Astrocyte of the hippocampus (primary cell): ENCODE measurements at places on chromosomes 2 and 18.

DNA sequence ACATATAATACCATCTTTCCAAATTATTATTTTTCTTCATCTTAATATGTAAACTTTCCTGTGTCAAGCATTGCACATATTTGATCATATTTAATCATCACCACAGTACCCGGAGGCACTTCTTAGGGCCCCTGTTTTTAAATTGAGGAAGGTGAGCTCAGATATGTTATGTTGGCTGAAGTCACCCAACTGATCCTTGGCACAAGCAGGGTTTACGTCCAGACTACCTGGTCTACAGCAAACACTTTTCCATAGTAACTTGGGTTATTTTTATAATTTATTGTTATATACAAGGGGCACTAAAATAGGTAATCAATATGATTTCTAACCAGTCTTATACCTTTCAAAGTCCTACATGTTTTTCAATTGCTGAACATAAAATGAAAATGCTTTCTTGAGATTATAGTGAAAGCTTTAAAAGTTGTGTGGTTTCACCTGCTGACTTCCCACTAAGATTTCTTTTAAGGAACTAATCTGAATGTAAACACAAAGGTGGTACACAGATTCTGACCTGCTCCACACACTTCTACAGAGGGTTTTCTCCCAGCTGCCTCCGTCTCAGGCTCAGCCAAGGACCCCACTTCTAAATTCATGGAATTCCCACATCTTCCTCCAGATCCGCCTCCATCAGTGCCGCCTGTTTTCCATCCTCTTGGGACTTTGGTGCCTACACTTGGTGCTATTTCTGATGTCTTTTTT is 52.2 kb downstream of the SH3YL1 start:
- DNase-seq: no peak

GRCh38 chr2:135820003-135820618 is 16.9 kb downstream of the LCT start:
- DNase-seq: peak; percentile 67

DNA sequence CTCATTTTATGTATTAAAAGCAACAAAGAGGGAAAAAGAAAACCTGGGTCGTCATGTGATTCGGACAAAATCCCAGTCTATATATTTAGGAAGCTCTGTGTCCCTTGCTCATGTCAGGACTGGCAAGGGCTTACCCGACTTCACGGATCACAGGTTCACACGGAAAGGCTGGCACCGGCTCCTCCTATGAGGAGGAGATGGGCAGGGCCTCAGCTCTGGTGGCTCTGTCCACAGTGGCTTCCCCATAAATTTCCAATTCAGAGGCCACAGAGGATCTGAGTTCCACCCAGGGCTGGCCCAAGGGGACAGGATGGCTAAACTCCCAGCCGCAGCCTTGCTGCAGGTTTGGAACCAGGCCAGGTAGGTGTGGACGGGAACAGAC is 186.8 kb downstream of the BCL2 start:
- no peak for DNase-seq

GRCh38 chr2:195758846-195759245 is 101.8 kb downstream of the SLC39A10 start:
- DNase-seq: no peak

GRCh38 chr2:3108710-3109702 is 268.6 kb downstream of the EIPR1 start:
- DNase-seq: no peak

- DNase-seq: no peak
Measured at GRCh38 chr2:212958757-212959295, 192.6 kb downstream of the IKZF2 start.

GRCh38 chr2:45477546-45477945 is 133.5 kb downstream of the SRBD1 start:
- DNase-seq: no peak

DNA sequence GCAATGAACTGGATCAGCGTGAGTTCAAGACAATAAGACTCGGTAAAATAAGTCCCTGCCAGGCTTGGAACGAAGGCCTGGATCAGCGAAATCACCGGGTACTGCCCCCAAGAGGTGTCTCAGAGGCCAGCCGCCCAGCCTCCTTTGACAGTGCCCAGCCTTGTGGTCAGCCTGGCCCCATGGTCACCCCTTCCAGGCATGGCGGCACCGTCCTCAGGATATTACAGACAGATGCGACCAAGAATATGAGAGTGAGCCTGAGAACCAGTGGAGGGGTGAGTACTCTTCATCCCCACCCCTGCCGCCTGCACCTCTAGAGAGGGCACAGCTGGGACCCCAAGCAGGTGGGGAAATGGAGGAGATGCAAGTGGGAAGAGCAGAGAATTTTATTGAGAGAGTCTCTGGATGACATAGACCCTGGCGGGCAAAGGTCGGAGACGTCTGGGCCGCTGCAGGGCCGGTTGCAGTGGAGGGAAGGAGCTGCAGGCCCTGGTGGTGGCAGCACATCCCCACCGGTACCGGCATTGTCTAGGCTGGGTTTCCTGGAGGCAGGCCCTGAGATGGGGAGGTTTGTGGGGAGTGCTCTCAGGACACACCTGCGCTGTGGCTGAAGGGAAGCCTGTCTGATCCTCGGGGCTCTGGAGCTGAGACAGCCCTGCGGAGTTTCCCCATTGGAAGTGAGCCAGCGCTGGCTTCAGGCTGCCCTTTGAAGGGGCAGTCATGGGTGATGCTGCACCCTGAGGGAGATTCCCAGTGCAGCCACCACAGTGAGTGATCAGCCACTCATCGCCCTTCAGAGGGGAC is 190.0 kb downstream of the SEPTIN10 start:
- DNase-seq: peak; percentile 52

DNA sequence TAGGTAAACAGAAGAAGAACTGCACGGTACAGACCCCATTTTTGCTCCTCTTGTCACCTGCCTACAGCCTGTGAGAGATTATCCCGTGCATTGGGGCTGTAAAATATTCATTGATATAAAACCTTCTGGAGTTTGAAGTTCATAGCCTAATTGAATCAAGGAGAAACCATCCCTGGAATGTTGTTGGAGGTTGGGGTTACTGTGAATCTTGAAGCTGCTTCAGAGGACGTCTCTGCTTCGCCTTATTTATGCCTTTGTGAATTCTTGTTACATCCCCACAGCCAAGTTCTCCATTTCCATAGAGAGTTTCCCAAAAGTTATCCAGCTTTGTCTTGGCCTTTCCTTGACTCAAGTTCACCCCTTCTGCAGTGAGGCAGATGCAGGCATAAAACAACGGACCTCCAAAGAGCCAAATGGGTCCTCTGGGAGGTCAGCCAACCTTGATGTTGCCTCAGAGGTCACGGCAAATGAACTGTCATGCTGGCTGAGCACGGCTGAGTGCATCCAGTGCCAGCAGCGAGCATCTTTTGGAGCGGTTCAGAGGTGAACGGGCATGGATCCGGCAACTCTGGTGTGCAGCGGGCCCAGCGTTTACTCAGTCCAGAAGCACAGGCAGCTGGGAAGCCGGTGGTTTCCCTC is 317.6 kb downstream of the PRKCE start:
- peak; percentile 31 for DNase-seq

- no peak for DNase-seq
Measured at GRCh38 chr2:39715822-39716221, 50.1 kb downstream of the TMEM178A start.

DNA sequence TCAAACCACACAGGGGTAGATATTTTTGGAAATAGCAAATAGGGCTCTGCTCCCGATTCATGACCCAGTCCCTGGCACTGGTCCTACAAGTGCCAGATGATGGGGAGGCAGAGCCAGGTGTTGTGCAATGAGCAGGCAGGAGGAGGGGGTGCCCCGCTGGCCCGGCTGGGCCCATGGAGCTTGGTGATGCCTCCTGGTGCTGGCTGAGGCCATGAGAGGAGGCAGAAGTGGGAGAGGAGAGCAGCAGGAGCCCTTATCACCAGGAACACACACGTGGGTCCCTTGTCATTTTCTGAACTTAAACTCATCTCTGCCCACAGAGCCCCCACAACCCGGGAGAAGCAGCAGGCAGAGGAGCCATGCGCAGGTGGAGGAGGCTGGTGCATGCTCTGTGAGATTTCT is 90.5 kb upstream of the MAPK4 start:
- no peak for DNase-seq

- DNase-seq: peak; percentile 62
Measured at GRCh38 chr2:160229591-160229990, 29.5 kb upstream of the ITGB6 start.

GRCh38 chr2:240426845-240427721 is 8.4 kb upstream of the GPC1 start:
- no peak for DNase-seq

DNA sequence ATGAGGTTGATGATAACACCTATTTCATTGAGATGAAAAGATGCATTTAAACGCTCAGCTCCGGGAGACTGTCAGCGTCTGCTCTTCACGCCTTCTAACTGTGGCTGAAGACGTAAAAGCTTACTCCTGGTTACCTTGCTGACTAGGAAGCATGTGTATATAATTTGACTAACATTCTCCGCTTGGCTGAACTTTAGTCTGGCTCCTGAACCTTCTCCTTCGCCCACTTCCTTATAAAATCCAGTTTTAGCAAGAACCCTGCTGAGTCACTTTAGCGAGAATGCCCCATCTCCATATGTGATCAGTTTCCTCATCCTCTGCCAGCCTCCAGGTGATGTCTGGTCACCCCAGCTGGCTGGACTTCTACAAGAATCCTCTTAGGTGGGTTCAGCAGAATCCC is 12.7 kb upstream of the CREG2 start:
- DNase-seq: no peak

GRCh38 chr2:27115519-27115918 is 3.4 kb downstream of the CGREF1 start:
- no peak for DNase-seq

DNA sequence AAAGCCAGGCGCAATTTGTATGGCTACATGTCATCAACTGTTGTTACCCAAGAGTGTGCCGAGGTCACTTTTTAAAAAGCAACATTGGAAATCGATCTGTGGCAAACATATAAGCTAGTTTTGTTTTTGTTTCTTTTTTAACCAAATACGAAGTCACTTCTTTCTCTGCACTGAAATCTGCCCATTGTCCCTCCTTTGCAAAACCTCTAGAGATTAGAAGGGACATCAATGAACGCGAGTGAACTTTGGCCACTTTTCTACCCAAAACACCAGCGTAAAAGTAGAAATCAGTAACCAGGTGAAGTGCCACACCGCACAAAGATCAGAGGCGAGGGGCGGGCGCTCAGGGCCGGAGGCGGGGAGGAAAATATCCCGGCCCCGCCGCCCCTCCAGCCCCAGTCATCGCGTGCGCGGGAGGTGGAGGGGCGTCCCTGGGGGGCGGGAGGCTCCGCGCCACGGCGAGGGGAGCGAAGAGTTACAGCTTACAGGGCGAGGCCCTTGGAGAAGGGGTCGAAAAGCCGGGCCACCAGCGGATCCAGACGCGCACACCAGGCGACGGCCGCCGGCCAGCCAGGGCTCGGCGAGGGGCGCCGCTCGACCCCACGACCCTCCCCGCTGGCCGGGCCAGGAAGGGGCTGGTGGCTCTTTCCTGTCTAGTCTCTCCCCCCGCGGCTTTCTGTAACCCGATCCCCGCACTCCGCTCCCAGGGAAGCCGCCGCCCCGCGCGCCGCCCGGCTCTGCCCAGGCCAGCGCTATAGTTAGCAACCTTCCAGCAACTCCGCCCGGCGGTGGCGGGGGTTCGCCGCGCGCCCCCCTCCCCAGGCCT is 993 bp downstream of the RBMS1 start:
- peak; percentile 90 for DNase-seq

- DNase-seq: no peak
Measured at GRCh38 chr2:203870481-203870880, 2.9 kb downstream of the CTLA4 start.

DNA sequence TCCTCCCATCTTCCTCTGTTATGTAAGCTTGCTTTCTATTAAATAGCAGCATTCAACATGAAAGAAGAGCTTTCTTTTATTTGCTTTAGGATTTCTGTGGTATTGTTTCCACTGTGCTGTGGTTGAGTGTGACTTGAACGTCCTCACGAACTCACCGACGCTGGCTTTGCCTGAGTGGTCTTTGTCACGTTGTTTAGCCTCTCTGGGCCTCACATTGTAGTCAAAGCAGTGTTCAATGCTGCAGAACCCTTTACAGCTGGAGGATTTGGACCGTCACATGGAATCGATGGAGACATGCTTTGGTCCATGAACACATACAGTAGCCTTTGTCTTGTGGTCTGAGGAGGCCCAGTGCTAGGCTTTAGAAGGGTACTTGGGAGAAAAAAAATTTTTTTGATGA is 66.3 kb downstream of the TANC1 start:
- no peak for DNase-seq

DNA sequence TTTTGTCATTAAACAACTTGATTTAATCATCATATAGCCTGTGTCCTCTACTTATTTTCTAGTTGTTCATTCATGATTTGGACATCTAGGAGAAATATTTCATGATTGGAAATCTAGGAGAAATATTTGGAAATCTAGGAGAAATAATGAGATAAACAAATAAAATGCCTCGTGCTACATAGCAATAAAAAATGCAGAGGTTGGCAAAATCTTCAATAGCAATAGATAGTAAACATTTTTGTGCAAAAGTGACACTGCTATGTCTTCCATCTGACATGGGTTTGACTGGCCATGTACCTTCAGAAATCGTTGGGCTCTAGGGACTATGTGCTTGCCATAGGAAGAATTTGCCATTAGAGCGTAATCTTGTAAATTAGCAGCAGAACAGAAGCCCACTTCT is 1304.5 kb upstream of the ZEB2 start:
- no peak for DNase-seq

DNA sequence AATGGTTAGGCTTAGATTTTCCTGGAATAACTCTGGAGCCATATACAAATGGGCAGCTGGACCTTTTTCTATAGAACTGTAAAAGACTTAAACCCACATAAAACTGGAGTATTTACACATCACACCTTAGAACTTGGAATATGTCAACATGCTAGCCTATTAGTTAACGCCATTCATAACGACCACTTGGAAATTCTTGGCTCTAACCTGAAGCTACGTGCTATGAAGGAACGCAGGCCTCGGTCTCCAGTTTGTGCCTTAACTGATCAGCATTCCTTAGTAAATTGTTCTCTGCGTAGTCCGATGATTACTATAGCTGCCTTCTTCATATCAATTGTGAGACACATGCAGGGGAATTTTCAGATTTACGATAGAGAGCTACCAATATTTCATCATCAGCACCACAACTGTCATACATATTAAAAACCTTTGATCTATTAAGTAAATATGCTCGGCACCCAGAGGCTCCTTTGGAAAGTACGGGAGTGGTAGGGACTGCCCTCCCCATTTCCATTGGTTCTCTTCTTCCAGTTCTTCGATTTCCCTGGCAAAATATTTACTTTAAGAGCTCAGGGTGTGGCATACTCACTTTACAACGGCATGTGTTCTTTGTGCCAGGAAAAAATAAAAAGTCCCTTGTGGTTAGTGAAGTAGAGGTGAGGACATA is 17.5 kb upstream of the CCL20 start:
- DNase-seq: no peak

GRCh38 chr2:205386109-205386508 is 296.2 kb upstream of the NRP2 start:
- DNase-seq: peak; percentile 81

DNA sequence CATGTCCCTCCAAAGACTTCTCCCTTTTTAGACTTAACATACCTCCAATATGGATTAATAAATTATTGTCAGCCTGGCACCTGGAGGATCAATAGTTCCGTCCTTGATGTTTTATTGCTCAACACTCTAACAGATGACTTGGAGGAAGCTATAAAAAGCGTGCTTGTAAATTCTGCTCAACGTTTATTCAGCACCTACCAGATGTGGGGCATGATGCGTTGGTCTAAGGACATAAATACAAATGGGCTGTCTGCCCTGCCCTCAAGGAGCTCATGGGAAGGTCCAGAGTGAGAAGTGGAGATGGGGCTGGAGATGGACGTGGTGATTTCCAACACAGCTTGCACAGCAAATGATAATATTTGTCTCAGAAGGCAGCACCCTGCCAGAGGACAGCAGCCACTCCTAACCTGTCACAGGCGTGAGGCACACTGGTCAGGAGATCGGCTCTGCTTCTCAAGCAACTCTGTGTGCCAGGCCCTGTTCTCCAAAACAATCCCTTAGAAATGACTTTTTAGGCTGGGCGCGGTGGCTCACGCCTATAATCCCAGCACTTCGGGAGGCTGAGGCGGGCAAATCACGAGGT is 25.5 kb upstream of the ZCCHC2 start:
- DNase-seq: no peak
